ENCODE measurements at places on chromosomes 5 and 9.

GRCh38 chr9:1743121-1743960, 271.8 kb upstream of the SMARCA2 start:
- no peak for DNase-seq

DNA sequence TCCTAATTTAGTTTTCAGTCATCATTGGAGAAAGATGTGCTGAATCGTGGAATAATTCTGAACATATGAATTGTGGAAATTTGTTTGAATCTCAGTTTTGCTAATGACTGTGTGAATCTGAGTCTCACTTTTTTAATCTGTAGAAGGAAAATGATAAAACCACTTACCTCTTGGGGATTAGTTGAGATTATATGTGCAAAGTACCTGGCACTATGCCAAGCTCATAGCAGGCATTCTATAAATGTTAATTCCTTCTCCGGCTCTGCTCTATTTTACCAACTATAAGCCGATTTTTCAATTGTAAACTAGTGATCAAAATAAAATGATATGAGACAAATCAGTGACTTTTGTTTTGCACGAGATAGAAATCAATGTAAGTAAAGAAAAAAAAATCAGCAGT, 290.8 kb downstream of the TRPM3 start:
- DNase-seq: no peak

DNA sequence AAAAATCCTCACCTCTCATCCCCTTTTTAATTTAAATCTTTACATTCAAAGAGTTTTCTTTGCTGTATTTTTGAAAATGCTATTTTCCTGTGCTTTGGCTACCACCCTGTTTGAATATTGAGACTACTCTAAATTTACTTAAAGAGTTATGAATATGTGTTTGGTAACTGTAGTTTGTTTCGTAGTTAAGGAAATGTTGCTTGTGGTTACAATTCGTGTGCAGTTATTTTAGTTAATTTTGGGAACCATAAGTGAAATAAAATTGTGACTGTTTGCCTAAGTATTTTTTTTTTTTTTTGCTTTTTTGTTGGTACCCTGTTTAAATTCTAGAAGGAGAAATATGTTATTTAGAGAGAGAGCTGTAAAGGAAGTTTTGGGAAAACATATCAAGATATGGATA, 78.7 kb downstream of the XRCC4 start:
- DNase-seq: no peak

DNA sequence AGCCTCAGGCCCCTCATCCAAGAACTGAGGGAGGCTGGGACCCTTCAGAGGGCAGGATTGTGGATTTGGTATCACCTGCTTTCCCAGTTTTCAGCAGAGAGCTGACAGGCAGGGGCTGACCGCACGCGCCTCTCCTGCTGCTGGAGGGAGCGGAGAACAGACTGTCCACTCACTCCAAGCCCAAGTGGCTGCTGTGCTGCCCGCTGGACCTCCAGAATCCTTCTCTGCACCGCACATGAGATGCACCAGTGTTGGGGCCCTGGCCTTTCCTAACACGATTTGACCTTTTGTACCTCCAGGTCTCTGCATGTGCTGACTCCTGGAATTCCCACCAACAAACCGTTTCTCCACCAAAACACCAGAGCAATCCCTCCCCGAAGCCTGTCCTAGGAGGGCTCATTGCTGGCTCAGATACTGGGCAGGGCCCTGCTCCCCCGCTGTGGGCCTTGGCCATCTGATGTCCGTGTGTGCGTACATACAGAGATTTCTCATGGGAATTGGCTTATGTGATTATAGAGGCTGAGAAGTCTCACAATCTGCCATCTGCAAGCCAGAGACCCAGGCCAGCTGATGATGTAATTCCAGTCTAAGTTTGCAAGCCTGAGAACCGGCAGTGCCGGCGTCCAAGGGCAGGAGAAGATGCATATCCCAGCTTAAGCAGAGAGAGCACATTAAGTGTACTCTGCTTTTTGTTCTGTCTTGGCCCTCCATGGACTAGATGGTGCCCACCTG, 141.7 kb downstream of the GADD45G start:
- no peak for DNase-seq

DNA sequence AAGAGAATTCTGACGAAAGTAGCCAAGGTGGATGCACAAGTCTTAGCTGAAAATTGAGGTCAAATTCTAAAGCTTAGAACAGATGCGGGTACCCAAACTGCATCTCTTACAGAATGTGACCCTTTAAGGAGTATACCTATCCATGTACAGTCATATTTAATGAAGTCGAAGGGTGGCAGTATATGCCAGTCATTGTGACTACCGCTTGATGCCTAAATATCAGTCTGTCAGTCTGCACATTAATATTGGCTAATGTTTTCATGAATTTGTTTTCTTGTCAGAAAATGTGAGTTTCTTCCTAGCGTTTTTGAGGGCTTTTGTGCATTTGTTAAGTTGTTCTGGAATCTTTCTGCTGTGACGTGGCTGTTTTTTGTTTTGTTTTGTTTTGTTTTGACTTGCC, 264.5 kb upstream of the ELAVL2 start:
- DNase-seq: no peak

GRCh38 chr5:2415678-2416077, 335.8 kb downstream of the IRX2 start:
- DNase-seq: no peak

DNA sequence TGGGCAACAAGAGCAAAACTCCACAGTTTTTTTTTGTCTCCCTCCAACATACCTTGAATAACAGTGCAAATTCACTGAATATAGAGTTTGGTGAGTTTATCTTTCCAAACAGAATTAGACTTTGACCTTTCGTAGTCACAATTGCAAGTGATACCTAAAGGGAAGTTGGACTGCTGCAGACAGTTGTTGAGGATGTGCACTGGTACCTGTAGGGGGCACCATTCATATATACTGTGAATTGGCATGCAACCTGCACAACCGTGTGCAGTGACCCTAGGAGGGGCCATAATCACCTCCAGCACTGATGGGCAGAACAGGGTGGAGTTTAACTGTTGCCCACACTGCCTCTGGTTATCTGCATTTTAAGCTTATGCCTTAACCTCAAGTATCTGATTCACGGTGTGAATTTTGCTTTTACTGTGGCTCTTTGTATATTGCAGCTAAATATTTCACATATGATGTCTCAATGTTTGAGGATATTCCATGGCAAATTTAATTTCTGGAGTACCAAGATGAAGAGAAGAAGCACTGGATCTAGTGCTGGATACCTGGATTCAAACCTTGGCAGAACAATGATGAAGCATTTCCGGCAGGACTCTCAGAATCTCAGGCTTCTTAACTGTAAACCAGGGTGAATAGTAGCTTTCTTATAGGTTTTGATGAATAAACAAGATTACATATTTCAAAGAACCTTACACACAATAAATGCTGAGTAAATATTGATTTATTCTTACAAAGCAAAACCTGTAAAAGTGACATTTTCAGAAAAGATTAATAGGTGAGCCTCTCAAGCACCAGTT, 144.3 kb downstream of the ACTBL2 start:
- no peak for DNase-seq

GRCh38 chr9:89366711-89367110, 48.4 kb downstream of the SECISBP2 start:
- DNase-seq: no peak

GRCh38 chr5:120452471-120452870, 11.6 kb upstream of the PRR16 start:
- DNase-seq: no peak

DNA sequence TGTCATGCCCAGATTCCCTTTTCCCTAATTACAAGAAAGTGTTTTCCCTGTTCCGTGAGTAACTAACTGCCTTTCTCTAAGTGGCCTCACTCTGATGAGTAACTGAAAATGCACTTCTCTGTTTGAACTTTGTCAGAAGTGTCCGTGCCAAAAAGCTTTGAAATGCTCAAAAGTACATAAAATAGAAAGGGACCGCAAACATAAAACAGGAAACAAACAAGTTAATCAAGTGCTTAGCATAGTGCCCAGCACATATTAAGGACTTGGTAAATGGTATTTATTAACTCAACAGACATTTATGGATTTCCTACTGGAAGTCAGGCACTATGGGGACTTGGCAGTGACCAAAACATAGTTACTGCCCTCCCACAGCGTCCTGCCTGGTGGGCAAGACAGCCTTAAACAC, 22.3 kb downstream of the AQP3 start:
- no peak for DNase-seq

- no peak for DNase-seq
These were observed 58.3 kb downstream of the NRG2 start for GRCh38 chr5:139984816-139985215.

- no peak for DNase-seq
These were observed 104.9 kb upstream of the ZNF618 start for GRCh38 chr9:113771199-113771598.

- DNase-seq: no peak
These were observed 93.3 kb upstream of the SLC44A1 start for GRCh38 chr9:105150991-105151685.

DNA sequence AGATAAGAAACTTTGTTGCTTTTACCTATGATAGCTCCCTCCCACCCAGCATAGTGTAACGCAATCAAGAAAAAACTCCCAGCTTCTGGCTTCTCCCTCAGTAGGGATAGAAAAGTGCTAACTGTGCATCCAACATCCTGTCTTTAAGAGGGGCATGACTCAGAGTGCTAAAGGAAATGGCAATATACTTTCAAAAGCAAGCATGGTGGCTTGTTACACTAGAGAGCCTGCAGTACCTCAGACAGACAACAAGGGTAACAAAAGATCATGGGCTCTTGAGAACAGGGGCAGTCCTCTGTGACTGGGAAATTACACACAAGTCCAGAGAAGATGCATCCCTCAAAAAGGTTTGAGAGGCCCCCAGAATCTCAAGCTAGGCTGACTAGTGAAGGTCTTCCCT, 37.8 kb downstream of the PRELID2 start:
- no peak for DNase-seq

DNA sequence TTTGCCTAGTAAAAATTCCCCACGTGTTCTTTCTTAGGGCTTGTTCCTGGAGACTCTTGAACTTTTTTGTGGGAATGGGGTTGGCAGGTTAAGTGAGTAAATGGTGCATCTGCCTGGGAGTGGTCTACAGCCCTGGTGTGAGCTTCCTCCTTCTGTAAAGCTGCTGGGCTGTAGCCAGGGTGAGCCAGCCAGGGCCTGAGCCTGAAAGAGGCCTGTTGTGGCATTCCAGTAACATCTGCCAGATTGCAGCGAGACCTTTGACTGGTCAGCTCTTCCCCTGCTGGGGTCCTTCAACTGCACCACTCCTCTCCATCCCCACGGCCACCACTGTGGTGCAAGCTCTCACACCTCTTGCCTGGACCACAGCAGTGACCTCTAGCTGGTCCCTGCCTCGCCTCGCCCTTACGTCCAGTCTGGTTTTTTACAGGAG, 47.5 kb downstream of the SLC22A5 start:
- no peak for DNase-seq

GRCh38 chr5:94613583-94613982, 4.8 kb downstream of the KIAA0825 start:
- no peak for DNase-seq

- no peak for DNase-seq
These were observed 44.0 kb upstream of the RNU6ATAC start for GRCh38 chr9:134208310-134208841.

DNA sequence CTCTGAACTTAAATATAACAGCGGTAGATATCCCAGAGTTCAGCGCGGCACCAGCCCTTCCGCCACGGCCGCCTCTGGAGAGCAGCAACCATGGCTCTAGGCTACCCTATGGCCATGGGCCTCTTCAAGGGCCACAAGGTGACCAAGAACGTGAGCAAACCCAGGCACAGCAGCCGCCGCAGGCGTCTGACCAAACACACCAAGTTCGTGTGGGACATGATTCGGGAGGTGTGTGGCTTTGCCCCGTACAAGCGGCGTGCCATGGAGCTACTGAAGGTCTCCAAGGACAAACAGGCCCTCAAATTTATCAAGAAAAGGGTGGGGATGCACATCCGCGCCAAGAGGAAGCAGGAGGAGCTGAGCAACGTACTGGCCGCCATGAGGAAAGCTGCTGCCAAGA, 229.0 kb downstream of the ACTL7B start:
- no peak for DNase-seq

GRCh38 chr5:23105021-23105420, 251.9 kb upstream of the CDH12 start:
- no peak for DNase-seq

DNA sequence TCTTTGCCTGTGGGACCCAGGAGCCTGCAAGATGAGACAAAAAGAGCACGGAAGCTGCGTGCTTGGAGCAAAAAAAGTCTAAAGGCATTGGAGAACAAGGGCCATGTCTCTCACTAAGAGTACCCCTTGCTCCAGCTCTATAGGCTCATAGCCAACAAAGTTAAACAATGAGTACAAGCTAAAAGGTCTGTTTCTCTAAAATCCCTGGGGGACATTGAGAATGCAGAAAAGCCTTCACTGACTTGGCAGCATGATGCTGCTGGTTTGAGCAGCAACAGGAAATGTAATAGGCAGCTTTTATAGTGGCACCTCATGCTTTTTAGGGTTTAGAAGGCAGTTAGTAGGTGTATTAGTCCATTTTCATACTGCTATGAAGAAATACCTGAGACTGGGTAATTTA, 287.5 kb downstream of the SMARCA2 start:
- no peak for DNase-seq

DNA sequence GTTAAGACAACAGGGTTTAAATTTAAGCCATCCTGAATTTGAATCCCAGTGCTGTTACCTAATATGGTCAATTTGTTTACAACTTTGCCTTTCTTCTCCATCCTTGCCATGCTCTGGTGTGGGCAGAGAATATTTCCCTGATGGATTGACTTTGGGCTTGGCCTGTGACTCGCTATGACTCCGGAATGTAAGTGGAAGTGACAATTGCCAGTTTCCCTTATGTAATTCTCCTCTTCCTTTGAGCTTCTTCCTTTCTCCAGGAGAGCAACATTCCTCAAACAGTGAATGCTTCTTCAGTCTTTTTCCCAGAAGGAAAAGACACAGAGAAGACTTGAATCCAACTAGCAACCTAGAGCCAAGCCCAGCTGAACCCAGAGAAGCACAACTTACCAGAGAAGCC, 159.1 kb downstream of the LURAP1L start:
- DNase-seq: no peak

DNA sequence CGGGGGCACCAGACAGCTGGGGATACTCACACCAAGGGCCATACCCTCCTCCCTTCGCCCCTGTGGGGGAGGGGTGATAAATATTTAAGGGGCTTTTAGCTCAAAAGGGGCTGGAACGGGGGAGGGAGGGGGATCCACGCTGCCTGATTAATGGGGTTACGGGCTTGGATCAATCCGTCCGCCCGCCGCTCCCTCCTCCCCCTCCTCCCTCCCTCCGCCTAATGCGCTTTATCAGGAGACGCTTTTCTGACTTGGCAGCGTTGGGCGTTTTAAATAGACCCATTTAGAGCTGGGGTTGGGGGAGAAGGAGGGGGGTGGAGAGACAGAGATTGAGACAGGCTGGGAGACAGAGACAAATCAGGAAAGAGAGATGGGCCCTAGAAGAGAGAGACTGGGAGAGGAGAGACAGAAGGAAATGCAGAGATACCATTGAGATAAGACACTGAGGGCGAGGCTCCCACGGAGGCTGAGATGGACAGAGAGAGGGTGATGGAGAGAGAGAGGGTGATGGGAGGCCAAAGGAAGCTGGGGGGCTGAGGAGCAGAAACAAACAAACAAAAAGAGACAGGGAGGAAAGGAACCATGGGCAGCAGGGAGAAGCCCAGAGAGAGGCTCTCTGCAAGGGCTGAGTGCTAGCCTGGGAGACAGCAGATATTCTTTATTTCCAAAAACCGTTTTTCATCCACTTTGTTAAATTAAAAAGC, 10.3 kb downstream of the CNTFR start:
- no peak for DNase-seq

- DNase-seq: no peak
These were observed 57.6 kb downstream of the MLLT3 start for GRCh38 chr9:20564650-20565049.

Data from NCI-H1930 (cell line).